Right kidney (tissue), 9 donors: ENCODE measurements at places on chromosomes 5 and 9.
A peak's percentile ranks its signal among the peaks of the same experiment; 100 is the strongest.

- no peak for DNase-seq
Measured at GRCh38 chr5:102879741-102880140, 124.6 kb downstream of the PAM start.

DNA sequence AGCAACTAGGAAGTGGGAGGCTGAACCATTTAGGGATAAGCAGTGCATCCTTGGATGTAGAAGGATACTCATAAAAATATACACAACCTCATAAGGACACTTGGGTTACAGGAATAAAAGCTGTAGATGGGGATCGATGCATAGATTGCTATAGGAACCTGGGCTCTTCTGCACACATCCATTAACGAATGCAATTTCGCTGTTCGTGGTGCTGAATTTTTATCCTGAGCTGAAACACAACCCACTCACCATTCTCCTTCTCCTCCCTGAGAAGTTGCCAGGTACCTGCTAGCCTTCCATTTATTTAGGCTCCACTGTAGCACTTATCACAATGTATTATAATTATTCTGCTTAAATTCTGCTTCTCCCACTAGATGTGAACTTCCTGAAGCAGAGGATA lies 320.6 kb upstream of the BRINP1 start:
- peak; percentile 9 for DNase-seq

- DNase-seq, result no peak
Measured at GRCh38 chr9:106321394-106322180, 541.4 kb upstream of the ZNF462 start.

GRCh38 chr5:174612686-174613085 lies 111.7 kb upstream of the MSX2 start:
- no peak for DNase-seq

- DNase-seq, result no peak
Measured at GRCh38 chr5:58871648-58872242, 288.9 kb downstream of the RAB3C start.

GRCh38 chr5:178305801-178306200 lies 73.2 kb upstream of the PHYKPL start:
- DNase-seq, result no peak

GRCh38 chr5:149406203-149406978 lies 27.3 kb upstream of the IL17B start:
- peak; percentile 47 for DNase-seq

GRCh38 chr5:35024911-35025510 lies 22.7 kb downstream of the AGXT2 start:
- DNase-seq, result no peak

GRCh38 chr9:110714314-110714713 lies 45.7 kb downstream of the MUSK start:
- no peak for DNase-seq

DNA sequence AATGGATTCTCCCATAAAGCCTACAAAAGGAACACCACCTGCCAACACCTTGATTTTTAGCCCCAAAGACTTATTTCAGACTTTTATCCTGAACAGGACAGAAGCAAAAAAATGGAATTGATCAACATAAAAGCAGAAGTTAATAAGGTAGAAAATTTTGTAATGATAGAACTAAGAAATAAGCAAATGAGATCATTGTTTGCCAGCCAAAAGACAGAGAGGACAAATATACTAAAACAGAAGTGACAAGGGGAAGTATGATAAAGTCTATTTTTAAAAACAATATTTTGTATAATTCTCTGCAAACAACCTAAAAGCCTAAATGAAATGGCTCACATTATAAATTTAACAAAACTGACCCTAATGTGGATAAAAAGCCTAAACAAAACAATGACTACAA lies 110.5 kb upstream of the PRSS3 start:
- DNase-seq, result no peak

GRCh38 chr5:32462618-32463017 lies 18.1 kb upstream of the ZFR start:
- no peak for DNase-seq

DNA sequence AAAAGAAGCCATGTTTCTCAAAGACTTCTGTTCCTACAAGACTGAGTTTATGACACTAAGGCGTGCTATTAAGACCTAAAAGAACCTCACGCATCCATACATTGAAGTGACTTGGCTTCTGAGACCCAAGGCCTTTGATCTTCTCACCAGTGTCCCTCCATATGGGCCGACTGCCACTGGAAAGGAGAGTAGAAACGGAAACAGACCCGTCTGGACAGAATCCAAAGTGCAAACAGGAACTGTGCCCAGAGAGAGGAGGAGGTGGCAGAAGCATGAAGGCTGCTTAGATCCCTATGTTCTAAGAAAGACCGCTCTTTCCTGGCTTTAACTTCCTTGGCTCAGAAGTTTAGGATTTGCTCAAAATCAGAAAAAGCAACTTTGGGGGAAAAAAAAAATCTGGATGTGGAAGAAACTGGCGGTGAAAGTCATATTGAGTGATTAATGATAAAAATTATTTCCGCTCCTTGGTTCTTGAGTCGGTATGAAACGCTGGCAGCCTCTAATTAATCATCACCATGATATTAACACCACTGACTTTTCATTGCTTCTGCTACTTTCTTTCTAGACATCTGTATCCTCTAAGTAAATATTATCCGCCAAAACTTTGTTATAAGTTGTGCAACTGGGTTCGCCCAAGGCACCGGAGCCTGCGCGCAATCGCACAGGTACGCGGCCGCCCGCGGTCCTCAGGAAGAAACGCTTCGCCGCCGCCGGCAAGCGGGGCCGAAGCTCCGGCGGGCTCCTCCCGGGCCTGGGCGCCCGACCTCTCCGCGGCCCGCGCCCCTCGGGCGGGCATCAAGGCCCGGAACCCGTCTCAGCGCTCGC lies 726 bp downstream of the DAP start:
- DNase-seq, result peak; percentile 77

GRCh38 chr5:145473042-145473642 lies 362.0 kb downstream of the PRELID2 start:
- no peak for DNase-seq

- DNase-seq, result peak; percentile 45
Measured at GRCh38 chr9:95752129-95752731, 123.3 kb upstream of the ERCC6L2 start.

DNA sequence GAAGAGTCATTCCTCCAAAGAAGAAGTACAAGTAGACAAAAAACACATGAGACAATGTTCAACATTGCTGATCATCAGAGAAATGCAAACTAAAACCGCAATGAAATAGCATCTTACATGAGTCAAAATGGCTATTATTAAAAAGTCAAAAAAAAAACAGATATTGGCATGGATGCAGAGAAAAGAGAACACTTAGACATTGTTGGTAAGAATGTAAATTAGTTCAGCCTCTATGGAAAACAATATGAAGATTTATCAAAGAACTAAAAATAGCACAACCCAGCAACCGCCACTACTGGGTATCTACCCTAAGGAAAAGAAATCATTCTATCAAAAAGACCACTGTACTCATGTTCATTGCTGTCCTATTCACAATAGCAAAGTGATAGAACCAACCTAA lies 157.5 kb downstream of the CHSY3 start:
- no peak for DNase-seq

- DNase-seq, result no peak
Measured at GRCh38 chr5:121087560-121087959, 623.5 kb downstream of the PRR16 start.

GRCh38 chr5:170861667-170861916 lies 226 bp upstream of the RANBP17 start:
- no peak for DNase-seq

DNA sequence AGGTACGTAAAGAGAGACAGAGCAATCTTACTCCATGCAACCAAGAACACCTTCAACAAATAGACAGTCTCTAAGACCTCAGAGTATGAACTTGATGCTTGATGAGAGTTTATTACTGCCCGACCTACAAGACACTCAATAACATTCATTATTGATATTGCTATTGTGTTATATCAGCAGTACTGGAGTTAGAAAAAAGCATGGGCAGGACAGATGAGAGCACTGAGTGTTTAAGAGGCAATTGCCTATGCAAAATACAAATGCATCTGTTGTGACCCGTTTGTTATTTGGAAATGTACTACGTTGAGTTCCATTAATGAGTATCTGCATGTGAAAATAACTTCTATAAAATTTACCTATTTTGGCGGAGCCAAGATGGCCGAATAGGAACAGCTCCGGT lies 8.1 kb upstream of the MARCOL start:
- DNase-seq, result no peak

- DNase-seq, result no peak
Measured at GRCh38 chr9:128642675-128643245, 13.9 kb downstream of the DYNC2I2 start.

- no peak for DNase-seq
Measured at GRCh38 chr9:79526149-79526672, 45.6 kb upstream of the TLE4 start.

DNA sequence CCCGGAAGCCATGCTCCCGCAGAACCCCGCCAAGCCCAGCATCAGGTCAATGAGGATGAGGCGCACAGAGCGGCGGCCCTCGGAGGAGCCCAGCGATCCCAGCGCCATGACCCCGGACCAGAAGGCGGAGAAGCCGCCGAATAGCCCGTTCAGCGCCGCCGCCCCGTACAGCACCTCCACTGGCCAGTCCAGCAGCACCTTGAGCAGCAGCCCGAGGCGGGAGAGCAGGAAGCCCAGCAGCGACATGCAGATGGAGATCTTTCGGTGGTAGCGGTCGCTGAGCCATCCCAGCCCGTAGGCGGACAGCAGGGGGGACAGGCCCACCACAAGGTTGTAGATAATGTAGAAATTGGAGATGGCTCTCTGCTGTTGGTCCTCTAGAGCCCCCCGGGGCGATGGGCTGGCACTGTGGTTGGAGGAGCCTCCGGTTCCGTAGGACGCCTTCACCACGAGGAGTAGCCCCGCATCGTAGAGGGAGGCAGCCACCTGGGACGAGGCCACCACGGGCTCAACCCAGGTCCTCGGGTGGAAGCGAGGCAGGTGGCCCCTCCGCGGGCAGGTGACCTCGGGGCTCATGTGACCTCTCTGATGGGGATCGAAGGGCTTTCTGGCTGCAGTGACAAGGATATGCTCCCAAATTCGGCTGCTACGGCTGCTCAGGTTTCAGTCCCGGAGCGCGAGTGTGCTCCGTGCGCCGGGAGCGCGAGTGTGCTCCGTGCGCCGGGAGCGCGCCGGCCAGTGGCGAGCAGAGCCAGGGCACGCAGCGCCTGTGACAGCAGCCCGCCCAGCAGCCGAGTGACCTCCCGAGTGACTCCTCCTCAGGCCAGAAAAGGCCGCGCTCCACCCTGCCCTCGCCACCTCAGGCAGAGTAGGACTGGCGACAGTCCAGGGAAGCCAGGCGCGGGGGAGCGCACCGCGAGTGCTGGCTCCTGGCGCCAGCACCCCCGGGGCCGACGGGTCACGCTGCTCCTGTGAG lies at the start of gene SLC46A2:
TSS of gene SLC46A2 (minus strand) at position 771 of the 976 bp plus-strand sequence. CDS start at position 576, 195 bp downstream.
- peak; percentile 64 for DNase-seq

- DNase-seq, result no peak
Measured at GRCh38 chr5:466661-467310, 23.8 kb downstream of the EXOC3 start.

DNA sequence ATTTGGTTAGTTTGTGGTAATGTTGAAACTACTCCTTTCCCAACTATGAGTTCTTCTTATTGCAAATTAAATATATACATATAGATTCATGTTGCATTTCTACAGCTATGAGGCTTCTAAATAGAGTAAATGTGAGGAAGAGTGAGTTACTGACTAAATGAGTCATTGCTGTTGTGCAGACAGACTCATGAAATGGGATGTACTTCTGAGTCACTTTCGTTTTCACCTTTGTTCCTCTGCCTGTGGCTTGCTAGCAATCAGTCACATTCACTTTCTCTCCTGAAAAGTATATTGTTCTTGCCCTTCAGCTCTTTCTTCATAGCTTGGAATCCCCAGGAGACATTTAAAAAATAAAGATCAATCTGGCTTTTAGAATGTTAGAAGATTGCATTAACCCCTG lies 295.5 kb upstream of the SMC2 start:
- DNase-seq, result no peak

DNA sequence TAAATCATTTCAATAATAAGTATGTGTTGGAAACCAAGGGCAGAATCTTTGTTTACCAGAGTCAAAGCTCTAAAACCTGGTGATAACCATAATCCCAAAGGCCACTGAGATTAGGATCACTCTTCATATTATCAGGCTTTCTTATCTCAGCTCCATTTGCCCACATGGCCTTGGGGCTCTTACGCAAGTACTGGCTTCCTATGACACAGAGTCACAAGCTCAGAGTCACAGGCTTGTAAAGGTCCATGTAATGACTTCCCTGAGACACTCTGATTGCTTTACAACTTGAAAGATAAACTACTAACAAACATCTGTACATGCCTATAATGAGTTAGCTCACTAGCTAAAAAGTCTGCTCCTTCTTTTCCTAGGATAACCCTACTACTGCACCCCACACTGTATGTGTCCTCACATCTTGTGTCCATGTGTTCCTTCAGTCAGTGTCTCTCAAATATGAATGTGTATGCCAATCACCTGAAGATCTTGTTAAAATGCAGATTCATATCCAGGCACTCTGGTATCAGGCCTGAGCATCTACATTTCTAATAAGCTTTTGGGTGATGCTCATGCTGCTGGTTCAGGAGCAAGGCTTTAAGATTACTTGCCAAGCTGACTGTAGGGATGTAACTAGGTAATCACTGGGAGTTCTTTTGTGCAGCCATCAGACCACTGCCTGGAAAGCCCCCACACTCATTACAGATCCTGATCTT lies 28.4 kb downstream of the SEMA6A start:
- DNase-seq, result no peak

GRCh38 chr5:32029261-32029660 lies 144.9 kb downstream of the GOLPH3 start:
- no peak for DNase-seq

DNA sequence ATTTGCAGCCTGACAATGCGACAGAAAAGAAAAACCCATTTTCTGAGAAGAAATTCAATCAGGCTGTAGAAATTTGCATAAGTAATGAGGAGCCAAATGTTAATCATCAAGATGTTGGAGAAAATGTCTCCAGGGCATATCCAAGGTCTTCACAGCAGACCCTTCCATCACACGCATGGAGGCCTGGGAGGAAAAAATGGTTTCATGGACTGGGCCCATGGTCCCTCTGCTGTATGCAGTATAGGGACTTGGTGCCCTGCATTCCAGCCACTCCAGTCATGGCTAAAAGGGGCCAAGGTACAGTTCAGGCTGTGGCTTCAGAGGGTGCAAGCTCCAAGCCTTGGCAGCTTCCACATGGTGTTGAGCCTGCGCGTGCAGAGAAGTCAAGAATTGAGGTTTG lies 73.3 kb downstream of the CCDC192 start:
- no peak for DNase-seq
